ENCODE measurements at places on chromosomes 6 and 20.

DNA sequence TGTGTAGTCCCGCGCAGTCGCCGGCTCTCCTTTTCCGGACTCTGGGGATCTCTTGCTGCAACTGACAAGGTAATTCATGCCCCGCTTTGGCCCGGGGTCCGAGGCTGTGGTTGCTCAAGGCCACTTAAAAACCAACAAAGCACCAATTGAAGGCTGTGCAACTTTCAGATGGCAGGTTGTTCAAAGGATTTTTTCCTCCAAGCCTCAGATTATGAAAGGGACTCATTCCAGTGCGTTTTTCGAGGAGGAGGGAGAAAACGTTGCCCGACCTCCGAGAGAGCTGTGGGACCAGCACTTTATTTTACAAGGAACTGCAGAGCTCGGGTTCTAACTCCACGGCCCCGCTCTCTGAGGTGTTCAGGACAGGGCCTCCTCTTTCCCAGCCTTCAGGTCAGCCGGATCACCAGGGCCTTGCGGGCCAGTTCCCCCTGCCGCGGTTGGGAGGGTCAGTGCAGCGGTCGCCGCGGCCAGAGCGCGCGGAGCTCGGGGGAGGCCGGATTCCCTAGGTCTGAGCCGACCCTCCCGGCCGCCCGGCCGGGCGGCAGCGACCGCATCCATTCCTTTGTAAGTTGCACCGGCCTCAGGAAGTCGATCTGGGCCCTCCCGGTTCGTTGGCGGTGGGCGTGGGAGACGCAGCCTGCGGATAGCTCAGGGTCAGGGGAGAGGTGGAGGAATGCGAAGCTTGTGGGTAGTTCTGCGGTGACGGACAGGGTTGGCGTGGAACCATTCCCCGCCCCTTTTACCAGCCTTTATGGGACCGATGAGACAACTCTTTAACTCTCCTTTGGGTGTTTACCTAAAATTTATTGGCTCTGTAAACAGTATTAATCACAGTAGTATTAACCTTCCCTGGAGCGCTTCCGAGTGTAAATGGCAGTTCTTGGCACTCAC lies 1.6 kb downstream of the UTRN start:
- DNase-seq: no peak

- DNase-seq: no peak
Measured at GRCh38 chr20:22020201-22020600, 314.7 kb downstream of the PAX1 start.

GRCh38 chr6:137013738-137014602 lies 30.8 kb downstream of the IL20RA start:
- DNase-seq: peak; percentile 52

DNA sequence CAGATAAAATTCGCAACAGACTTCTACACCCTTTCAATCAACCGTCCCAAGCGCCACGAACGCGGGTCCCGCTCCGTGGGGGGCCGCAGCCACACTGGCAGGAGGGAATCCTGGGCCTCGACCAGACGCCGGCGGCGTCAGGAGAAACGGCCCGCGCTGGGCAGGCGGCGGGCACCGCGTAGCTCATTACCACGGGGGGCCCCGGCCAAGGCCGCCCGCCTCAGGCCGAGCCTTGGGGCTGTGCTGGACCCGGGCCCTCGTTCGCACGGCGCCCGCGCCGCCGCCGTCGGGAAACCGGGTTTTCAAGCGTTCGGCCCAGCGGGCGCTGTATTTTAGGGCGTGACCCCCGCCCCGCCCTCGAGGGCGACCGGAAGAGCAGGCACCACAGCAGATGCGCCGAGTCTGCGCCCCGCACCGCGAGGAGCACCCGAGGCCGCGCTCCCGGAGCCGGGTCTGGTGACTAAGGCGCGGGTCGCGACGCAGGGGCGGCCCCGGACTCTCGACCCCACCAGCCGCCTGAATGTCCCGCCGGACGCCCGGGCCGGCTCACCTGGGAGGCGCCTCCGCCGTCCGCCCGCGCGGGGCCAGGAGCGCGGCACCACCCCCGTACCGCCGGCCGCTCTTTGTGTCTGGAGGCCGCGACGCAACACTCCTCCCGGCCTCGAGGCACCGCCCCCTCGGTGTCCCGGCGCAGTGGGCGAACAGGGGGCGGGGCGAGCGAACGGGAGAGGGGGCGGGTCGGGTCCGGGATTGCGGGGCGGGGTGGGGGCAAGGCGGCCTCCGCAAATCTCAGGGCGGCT lies at the start of gene NINL:
TSS of gene NINL (minus strand) at position 627 of the 800 bp plus-strand sequence. CDS start 58,944 bp downstream, outside the sequence.
- DNase-seq: no peak

- DNase-seq: no peak
Measured at GRCh38 chr6:131206463-131207251, 71.4 kb downstream of the AKAP7 start.

- no peak for DNase-seq
Measured at GRCh38 chr6:108119769-108120141, 45.2 kb upstream of the OSTM1 start.

DNA sequence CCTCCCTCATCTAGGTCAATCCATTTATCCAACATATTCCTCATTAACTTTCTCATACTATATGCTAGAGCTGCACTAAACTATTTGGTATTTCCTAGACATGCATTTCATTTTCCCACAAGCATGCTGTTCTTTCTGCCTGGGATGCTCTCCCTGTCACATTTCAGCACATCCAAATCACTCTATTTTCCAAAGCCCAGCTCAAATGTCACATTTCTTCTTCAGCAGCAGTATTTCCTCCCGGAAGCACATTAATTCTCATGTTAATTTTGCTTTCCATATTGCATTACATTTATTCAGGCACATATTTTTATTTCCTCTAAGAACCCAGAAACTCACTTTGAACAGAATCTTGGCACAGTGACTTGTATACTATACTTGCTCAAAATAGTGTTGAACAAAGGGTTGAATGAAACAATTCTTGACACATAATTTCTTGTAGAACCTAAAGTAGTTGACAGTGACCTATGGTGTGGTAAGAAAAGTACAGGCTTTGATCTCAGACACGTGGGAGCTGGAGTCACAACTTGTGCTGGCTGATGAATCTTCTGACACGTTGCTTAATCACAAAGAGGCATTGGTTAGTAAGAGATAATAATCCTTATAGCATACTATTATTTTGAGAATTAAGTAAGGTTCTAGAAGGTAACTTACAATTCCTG lies 30.8 kb upstream of the CD2AP start:
- no peak for DNase-seq

DNA sequence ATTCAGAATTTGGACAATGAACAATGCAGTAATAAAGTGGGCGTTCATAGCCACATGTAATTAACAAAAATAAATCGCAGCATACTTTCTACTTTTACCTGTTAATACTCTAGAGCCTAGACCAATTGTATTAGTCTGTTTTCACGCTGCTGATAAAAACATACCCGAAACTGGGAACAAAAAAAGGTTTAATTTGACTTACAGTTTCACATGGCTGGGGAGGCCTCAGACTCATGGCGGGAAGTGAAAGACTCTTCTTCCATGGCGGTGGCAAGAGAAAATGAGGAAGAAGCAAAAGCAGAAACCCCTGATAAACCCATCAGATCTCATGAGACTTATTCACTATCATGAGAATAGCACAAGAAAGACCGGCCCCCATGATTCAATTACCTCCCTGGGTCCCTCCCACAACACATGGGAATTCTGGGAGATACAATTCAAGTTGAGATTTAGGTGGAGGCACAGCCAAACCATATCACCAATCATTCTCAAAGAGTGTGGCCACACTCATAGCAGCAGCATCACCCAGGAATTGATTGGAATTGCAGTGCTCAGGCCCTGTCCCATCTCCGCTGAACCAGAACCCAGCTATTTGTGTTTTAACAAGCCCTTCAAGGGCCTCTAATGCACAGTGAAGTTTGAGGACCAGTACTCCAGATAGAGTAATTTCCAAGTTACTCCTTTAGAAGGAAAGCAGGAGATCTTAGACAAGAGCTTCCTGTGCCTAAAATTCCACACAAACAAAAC lies 650.0 kb downstream of the KIF16B start:
- DNase-seq: no peak

GRCh38 chr20:61750093-61750492 lies 315.6 kb downstream of the TAF4 start:
- no peak for DNase-seq

GRCh38 chr6:13304101-13304500 lies 24.2 kb downstream of the TBC1D7 start:
- DNase-seq: peak; percentile 38

DNA sequence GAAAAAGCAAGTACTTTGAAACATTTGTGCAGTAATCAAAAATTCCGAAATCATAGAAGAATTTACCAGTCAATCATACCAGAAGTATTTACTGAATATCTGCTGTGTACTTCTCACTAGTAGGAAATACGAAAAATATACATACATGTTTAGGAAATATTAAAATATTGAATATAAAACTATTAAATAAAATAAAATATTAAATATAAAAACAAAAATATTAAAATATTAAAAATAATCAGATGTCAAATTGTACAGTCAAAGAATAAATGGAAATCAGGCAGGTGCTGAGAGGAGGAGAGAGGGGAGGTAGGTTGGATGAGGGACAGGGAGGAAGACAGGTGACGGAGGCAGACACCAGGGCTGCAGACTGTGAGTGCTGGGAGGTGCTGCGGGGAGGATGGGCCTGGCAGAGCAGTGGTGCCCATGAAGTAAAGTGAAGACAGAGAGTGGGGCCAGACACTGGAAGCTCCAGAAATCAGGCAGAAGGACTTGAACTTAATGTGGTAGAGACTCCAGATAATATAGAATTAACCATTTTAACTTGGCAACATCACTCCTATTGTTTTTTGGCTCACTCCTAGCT lies 55.9 kb downstream of the PRKN start:
- no peak for DNase-seq

DNA sequence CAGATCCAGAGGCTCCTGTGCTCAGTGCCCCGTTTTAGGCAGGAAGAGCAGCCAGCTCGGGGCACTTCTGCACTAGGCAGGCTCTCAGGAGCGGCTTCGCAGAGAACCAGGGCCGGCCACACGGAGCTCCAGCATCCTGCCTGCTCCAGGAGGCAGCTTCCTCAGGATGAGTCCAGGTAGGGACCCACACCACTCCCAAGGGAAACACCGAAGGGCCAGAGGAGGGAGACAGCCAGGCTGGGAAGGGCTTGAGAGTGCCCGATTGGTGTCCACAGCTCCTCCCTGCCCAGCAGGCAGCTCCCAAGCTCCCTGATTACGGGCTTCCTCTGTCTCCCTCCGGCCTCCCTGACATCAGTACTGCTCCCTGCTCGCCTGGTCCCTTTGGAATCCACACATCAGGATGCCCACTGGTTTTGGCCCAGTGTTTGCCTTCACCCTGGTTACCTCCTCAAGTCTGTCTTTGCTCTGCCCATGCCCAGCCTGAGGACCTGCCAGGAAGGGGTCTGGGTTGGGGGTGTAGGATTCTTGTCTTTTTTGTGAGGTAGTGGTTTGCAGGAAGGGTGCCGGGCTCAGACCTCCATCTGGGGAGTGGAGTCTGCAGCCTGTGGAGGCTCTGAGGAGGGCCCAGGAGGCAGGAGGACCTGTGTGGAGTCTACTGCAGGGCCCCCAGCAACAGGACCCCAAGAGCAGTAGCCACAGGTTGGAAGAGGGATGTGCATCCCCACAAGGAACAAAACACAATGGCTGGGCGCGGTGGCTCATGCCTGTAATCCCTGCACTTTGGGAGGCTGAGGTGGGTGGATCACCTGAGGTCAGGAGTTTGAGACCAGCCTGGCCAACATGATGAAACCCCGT lies 11.2 kb upstream of the PYGB start:
- DNase-seq: no peak
